ENCODE measurements at places on chromosomes 12 and 14.

DNA sequence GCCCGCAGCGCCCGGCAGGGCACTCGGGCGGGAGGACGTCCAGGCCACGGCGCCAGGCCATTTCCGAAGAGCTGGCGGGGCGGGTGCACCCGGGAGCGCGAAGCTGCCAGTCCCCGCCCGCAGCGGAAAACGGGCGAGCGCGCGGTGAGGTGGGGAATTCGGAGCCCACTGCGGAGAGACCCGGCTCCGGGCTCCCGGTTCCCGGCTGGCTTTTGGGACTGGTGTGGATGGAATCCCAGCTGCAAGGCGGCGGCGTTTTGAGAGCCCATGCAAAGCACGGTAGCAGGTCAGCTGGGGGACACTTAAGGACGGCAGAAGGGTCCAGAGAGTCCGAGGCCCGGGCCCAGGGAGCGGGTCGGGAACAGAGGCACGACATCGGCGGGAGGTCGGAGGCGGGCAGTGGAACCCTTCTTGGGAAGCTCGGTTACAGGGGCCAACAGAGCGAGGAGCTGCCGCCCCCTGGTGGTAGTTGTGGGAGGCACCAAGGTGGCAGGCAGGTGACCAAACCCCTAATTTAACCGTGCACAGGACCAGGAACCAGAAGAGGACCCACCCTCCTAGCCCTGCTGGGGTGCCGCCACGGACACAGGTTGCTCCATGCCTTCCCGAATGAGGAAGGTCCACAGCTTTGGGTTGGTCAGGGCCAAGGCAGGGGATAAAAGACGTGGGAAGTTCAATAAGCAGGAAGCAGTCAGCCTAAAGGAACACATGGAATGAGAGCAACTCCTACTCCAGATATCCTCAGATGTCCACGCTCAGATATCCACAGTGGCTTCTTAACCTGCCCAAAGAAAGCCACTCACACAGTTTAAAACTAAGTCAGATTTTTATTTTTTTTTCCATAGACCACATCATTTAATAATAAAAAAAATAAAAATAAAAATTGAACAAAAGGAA lies 685 bp upstream of the CDH24 start:
- DNase-seq, result peak; percentile 86

DNA sequence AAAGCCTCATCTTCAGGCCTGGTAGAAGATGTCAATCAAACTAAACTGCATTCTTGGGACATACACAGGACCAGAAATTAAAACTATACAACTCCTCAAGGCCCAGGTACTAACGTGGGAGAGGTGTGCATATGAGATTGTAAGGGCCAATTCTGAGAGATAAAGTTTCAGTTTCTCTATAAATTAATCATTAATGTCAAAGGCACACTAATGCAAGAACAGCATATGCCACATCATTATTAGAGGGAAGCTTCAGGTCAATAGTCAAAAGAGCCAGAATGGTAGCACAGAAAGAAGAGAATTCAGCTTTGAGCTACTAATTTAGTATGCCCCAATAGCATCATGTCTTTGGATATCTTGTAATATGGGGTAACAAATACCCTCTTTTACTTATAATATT lies 744.9 kb upstream of the MGAT4C start:
- no peak for DNase-seq

GRCh38 chr14:101727611-101728366 lies 33.7 kb upstream of the PPP2R5C start:
- DNase-seq, result no peak

- no peak for DNase-seq
Observed at GRCh38 chr14:63764103-63764502, 36.2 kb upstream of the SGPP1 start.

DNA sequence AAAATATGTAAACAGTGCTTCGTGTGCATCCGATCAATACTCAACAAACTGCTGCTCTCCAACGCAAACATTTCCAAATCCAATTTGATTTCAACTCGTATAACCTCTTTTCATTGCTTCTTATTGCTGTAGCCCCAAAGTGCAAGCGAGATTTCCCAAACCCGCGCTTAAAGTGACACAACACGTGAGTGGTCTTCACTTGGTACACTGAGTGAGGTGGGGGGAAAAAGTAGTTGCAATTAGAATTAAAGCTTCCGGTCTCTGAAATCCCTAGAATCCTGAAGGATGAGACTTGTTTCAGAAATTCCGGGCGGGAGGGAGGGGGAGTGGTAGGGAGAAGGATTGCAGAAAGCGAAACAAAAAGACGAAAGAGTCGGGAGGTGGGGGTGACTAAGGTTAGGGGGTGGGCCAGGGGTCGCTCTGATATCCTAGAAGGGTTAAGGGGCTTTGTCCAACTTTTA lies 387.5 kb downstream of the BCAT1 start:
- DNase-seq, result no peak

DNA sequence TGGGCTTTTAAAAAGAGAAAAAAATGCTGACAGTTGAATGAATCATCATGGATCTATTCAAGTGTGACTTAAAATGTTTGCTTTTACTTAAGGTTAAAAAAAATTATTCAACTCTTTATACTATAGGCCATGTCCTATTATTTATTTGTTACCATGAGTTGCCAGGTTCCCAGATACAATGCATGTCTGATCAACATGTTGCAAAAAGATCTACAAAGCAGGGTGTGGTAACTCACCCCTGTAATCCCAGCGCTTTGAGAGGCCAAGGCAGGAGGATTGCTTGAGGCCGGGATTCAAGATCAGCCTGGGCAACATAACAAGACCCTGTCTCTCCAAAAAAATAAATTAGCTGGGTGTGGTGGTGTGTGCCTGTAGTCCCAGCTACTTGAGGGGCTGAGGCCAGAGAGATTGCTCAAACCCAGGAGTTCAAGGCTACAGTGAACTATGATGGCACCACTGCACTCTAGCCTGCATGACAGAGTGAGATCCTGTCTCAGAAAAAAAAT lies 460.8 kb downstream of the BCAT1 start:
- no peak for DNase-seq

- DNase-seq, result no peak
Observed at GRCh38 chr12:62839869-62840660, 94.9 kb downstream of the PPM1H start.

GRCh38 chr12:107310621-107311020 lies 217.3 kb upstream of the CRY1 start:
- DNase-seq, result no peak

DNA sequence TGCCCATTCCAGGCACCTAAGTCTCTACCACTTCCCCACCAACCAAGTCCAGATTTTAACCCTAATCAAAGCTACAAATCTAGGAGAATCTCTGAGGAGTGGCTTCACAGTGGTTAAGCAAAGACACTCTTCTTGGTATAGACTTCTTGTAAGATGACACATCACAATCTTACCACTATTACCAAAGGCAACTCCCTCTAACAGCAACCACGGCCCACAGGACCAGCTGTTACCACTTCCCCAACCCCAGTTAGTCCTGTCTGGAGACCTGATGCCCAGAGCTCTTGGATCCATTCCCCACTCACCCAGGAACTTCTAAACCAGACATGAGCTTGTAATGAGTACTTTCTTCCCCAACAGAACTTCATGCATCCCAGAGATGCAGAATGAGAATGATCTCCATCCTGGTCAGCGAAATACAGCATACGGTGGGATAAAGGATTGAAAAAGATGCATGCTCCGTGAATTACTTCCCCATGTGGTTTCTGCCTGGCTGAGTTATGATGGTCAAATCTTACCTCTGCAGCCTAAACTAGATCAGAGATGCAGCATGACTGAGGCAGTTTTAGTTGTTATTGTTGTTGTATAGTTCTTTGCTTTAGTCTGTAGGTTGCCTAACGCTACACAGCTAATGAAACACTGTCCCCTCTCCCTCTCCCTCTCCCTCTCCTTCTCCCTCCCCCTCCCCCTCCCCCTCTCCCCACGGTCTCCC lies 87.7 kb upstream of the FOXN3 start:
- peak; percentile 28 for DNase-seq

GRCh38 chr12:131195796-131196195 lies 242.1 kb downstream of the ADGRD1 start:
- no peak for DNase-seq

DNA sequence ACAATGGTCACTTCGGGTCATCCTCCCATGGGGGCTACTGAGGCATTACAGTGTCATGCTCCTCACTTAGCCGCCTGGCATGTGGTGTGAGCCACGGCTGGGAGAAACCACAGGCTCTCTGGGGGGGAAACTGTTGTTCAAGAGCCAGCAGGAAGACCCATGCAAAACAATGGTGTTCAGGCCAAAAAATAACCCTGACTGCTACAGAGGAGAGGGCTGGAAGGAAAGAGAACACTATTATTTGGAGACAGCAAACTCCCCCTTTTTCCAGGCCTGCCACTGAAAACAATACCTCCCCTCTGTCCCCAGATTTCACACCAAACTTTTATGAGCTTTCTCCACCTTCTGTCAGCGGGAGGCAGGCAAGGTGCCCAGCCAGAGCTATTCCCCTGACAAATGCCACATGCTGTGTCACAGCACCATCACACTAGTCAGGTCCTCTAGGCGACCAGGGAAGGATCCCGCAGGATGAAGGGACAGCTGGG lies 83.7 kb downstream of the CHGA start:
- DNase-seq, result no peak

DNA sequence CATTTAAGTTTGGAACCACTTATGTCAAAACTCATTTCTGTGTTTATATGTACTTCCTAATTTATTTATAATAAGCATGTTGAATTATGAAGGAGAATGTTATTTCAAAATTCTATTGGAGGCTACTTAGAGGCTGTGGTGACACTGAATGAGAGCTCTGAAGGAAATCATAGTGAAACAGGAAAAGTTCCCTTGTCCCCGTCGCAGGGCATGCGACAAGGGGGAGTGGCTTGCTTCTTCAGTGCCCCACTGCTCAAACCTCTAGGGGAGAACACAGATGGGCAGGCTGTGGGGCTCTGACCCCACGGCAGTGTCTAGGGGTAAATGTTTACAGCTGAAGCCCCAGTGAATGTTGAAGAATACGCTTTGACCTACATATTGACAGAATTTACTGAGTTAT lies 261.9 kb downstream of the RAD51B start:
- DNase-seq, result no peak

- DNase-seq, result no peak
Observed at GRCh38 chr12:131593406-131593805, 117.5 kb upstream of the SFSWAP start.

- peak; percentile 37 for DNase-seq
Observed at GRCh38 chr12:6635856-6636531, at the start of gene LPAR5. Gene LPAR5, minus strand, starts transcription at chr12:6635959. Its CDS starts 14,711 bp downstream, at chr12:6621248.

GRCh38 chr14:101761881-101762529 lies 496 bp downstream of the PPP2R5C start:
- peak; percentile 55 for DNase-seq

DNA sequence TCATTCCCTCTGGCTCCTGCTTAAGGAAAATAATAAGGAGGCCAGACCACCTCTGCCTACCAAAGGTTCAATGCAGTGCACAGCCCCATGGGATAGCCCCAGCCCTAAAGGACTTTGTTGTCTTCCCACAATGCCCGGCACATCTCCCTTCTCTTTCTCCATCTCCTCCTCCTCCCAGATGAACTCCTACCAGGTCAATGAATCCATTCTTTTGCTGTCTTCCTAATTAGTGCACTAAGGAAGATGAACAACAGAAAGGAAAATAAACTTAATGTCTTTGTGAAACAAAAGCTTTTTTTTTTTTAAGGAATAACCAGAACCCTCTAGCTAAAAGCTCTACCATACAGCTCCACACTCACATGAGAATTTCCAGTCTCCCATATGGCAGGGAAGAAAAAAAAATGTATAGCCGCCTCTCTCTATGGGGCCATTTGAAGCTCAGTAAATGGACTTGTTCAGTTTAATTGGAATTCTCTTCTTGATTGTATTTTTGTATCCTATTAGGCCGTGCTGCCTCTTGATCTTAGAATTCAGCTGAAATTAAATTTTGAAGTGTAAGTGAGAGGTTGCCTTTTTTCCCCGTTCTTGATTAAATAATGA lies 41.8 kb upstream of the HSPB8 start:
- DNase-seq, result no peak

DNA sequence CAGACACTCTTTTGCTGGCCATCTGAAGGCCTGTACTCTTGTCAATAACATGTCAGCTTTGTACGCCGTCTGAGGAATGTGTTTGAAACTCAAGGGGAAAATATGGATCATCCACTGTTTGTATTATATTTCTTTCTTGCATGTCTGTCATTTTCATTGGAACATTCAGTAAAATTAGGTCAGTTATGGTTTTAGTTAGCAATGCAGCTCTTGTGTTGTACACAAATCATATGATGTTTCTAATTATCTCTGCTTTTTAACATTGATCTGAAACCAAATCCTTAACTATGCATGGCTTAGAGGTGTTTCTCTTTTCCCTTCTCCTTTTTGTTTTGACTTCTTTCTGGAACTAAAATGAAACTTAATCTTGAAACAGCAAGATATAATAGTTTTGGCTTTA lies 333.6 kb upstream of the PRICKLE1 start:
- no peak for DNase-seq

GRCh38 chr12:99600388-99600787 lies 47.2 kb upstream of the GARIN6 start:
- DNase-seq, result no peak

DNA sequence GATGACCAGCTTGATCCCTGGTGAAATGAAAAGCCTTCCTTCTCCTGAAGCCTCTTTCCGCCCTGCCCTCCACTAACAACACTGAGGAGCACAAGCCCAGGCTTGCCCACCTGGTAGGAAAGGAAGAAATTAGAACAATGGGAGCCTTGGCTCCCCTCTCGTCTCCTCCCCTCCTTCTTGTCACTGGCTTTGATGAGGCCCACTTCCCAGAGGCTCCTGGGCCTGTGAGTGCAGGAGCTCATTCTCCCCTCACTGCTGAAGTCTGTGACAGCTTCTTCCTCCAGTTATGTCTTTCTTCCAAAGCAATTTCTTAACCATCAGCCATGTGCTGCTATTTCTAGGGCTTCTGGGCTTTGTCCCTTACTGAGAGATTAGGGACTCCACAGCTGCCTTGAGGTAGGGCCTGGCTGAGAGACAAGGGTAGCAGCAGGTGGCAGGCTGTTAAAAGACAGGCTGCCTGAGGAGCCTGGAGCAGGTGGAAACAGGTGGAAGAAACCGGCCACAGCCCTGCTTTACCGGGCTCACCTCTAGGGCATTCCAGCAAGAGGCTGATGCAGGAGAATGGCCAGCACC lies 53.6 kb upstream of the SRSF5 start:
- DNase-seq, result no peak

DNA sequence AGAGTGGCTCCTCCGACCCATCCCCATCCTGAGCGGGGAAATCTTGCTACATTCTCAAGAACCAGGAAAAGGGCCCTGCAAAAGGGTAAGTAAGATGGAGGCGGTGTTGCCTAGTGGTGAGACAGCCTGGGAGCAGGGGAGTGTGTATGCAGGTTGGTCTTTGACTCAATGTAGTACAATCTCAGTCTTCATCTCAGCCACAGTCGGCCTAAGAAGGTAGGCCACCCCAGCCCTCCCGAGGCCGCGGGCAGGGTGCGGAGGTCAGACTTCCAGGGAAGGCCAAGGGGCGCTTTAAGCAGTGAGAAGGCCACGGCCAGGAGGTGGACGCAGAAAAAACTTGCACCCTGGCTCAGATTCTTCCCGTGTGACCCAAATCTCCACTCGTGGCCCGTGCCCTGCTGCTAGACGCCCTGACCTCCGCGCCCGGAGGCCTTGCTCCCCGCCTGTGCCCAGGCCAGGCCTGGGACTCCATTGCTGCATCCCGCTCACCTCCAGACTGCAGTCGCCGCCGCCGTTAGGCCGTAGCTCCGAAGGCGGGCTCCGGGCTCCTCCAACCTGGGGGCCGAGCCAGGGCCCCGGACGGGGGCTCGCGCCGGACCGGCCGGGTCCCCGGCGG lies 435 bp downstream of the FOXM1 start:
- peak; percentile 13 for DNase-seq

GRCh38 chr14:77681196-77682157 lies 26.3 kb downstream of the ALKBH1 start:
- no peak for DNase-seq

- DNase-seq, result no peak
Observed at GRCh38 chr14:87018294-87018693, 974.7 kb downstream of the GALC start.

GRCh38 chr14:71597955-71598660 lies 334.1 kb upstream of the RGS6 start:
- DNase-seq, result no peak
